ENCODE measurements at places on chromosomes 16 and 17.
A peak's percentile ranks its signal among the peaks of the same experiment; 100 is the strongest.

- DNase-seq: no peak
Measured at GRCh38 chr16:85879975-85880831, 18.8 kb upstream of the IRF8 start.

DNA sequence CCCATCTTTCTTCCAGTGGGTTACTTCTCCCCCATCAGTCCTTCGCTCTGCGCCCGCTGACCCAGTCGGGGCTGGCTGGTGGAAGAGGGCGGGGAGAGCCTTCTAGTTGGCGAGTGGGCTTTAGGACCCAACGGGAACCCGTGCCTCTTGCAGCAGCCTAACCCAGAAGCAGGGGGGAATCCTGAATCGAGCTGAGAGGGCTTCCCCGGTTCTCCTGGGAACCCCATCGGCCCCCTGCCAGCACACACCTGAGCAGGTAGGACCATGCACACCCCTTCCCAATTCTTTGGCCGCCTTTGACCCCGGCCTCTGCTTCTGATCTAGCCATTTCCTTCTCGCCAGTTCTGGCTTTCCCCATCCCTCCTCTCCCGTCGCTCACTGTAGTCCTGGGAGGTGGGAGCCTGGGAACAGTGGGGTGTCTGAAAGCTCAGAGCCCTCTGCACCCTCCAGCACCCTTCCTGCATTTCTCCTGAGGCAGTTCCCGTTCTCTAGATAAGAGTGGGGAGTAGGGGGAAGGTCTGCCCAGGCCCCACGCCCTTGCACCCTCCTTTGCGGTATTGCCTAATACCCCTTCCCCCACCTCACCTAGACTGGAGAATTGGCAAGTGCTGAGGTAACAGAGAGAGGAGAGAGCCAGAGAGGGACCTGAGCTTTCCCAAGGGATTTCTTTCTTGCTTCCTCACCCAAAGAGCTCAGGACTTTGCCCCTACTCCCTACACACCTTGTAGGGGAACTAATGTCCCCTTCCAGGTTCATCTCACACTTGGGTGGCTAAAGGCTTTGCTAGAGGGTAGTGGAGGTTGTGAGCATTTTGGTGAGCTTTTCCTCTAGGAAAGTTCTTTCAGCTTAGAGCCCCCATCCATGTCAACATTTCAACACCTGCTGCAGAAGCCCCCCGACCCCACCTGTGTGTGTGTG lies at the start of gene RARA:
Gene RARA, plus strand, starts transcription at position 150 of the 918 bp plus-strand sequence. CDS start 22,039 bp downstream, outside the sequence.
- DNase-seq: no peak

DNA sequence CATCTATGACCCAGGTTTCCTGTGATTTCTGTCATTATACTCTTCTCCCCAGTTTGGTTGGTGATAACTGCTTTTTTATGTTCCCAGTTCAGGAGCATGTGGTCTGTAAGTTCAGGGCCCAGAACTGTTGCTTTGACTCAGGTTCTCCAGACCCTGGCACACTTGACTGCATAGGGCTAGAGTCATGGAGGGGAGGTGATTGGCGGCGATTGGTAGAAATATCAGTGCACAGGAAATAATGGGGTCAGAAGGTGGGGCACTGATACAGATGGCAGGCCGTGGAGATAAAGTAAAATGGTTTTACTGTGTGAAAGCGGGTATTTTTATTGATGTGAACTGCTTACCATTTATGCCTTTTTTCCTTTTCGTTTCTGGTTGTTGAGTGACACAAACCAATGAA lies 28.7 kb downstream of the TAC4 start:
- DNase-seq: no peak

- DNase-seq: no peak
Measured at GRCh38 chr17:80527016-80527645, 17.5 kb upstream of the RPTOR start.

GRCh38 chr17:29577385-29578211 lies 9.1 kb downstream of the TP53I13 start:
- DNase-seq: no peak

DNA sequence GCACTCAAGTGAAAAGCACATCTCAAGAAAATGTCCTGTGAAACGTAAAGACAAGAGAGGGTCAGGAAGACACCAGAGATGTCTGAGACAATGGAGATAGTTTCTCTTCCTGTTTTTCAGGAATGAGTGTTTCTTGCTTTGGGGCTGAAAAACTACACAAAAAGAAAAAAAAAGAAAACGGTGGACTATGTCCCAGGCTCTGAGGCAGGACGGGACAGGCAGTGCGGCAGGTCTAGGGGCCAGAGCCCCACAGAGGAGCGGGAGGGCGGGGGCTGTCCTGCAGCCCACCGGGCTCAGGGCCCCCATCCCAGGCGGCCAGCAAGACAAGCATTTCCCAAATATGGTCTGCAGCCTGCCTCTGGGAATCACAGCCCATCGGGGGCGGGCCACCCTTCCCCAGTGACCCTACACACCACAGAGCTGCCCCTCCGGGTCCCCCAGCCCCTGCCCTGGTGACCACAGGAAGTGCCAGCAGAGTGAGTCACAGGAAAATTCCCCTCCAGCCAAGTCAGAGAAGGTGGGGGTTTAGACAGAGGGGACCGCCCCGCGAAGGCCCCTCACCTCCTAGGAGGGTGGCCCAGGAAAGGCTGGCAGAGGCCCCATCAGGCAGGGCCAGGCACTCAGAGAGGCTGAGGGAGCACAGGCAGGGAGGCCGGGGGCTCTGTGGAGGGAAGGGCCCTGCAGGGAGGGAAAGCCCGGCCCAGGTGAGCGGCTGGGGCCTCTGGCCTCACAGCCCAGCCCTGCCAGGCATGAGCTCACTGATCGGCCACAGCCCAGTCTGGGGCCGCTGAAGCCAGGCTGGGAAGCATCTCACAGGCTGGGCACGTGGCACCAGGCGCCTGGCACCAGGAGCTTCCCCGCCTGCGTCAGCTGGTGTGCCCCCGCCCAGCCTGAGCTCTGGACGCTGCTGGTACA lies 6.3 kb downstream of the BCAR1 start:
- DNase-seq: no peak

GRCh38 chr16:72226136-72226535 lies 54.2 kb upstream of the PMFBP1 start:
- no peak for DNase-seq

DNA sequence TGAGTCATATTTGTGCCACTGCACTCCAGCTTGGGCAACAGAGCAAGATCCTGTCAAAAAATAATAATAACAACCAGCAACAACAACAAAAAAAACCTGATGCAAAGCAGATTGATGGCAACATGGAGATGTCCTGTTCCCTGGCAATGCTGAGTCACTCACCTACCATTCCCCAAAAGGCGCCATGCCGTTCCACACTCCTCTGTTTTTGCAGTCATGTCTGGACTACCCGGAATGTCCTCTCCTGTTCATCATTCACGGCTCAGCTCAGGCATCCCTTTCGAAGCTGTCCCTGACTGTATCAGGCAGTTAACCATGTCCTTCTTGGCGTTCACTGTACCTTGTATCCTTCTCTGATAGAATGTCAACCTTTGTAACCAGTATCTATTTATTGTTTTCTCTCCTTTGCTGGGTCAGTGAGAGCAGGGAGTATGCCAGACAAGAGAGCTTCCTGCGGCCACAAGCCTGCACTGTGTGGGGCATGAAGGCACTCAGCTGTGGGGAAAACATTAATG lies 147.7 kb downstream of the ABCC12 start:
- DNase-seq: no peak

DNA sequence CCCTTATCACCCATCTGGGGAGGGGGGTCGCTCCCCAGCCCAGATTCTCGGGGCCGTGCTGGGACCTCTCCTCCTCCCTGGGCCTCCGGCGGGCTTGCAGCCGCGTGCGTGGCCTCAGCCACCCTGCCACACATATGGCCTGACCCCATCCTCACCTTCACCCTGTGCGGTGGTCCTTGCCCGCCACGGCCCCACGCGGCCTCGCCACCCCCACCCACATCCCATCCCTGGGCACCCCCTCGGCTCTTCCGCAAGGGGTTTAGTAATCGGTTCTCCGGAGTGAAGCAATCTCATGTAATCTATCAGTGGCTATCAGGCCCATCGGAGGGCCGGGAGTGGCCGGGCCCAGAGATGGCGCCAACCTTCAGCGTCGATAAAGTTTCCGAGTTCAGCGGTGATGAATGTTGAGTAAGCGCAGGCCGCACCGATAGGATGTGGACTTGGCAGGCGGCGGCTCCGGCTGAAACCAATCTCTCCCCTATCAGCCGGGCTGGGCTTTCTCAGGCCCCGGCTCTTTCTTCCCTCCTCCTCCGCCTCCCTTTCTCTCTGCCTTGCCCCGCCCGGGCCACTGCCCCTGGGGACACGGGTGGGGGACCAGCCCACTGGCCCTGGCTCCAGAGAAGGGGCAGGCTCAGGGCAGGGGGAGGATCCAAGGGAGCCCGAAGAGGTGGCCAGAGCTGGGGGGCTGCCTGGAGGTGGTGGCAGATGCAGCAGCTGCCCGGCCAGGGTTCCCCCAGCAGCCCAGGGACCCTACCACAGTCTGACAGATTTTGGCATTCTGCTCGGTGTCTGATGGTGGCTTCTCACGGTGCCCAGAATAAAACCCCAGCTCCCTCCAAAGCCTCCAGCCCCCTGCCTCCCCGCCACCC lies 20.8 kb downstream of the ZFPM1 start:
- DNase-seq: no peak

GRCh38 chr16:53920988-53921387 lies 217.0 kb downstream of the FTO start:
- DNase-seq: no peak

DNA sequence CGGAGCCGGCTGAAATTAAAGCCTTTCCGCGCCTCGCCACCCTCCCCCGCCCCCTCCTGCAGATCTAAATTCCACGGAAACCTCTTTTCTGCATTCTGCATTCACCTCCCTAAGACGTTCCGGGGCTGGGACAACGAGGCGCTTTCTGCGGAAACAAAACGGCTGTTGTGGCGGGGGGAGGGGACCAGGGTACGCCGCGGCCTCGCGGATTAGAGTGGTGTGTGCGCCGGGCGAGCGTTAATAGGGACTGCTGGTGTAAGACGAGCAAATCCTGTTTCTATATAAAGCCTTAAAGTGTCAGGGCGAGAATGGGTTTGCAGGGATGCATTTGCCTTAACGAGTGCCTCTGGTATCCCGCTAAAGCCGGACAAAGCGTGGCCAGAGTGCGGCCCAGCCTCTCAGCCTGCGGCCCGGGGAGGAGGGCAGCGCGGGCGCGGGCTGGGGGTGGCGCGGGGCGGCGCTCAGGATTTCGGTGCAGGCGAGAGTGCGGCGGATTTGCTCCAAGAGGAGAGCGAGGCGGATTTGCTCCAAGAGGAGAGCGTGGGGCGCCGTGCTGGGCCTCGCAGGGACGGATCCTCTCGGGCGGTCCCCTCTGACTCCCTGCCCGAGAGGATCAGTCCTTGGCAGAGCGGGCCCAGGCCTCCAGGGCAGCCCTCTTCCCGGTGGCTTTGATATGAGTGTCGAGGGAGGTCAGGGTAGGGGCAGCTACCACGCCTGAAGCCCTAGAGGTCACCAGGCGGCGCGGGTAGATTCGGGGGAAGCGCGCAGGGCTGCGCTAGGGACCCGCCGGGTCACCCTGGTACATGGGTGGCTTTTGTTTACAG lies 5.1 kb downstream of the BAHCC1 start:
- no peak for DNase-seq

- DNase-seq: peak; percentile 75
Measured at GRCh38 chr17:75518201-75518600, 1.9 kb downstream of the TSEN54 start.

DNA sequence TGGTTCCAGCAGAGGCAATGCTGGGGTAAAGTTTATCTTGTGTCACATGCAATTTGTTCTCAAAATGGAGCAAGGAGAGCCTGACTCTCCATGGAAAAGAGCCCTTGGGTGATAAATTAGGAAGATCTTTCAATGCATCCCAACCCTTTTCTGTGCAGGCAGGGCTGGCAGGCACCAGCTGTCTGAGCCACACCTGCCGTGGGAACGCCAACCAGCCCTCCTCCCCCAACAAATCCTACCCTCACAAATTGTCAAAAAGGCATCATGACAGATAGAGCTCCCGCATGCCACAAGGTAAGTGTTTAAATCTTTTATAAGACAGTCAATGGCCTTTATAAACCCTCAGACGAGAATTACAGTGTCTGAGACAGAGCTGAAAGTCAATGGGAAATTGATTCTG lies 418.5 kb upstream of the CDH5 start:
- no peak for DNase-seq

DNA sequence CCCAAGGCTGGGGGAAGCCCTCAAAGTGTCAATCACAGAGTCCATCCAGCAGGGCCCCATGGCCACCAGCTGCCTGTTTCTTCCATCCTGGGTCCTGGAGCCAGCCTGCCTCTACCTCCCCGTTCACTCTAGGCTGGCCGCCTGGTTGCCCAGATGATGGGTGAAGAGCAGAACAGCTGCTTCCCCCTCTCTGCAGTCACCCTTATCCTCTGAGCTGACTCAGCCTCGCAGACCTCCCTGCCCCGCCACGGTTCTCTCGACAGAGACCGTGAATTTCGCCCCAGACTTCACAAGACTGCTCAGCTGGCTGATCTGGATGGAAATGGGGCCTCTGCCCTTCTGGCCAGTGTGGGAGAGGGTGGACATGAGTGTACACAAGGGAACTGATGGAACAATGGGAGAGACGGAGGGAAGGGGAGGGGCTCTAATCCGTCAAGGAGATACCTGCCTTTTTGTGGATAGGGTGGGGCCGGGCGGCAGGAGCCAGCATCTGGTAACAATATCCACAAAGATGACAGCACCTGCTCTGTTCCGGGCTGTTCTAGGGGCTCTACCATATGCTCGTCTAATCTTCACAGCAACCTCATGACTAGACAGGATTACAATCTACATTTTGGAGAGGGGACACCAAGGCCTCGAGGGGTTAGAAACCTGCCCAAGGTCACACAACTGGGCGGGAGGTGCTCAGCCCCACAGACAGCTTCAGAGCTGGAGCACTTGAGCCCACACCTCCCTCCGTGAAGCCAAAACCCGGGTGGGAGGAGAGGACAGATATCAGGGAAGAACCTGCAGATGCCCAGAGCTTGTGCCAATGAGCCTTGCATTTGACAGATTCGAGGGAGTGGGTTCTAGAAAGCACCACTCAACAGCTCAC lies 136.0 kb downstream of the SDK2 start:
- no peak for DNase-seq
